ENCODE measurements at places on chromosomes 7 and 10.

DNA sequence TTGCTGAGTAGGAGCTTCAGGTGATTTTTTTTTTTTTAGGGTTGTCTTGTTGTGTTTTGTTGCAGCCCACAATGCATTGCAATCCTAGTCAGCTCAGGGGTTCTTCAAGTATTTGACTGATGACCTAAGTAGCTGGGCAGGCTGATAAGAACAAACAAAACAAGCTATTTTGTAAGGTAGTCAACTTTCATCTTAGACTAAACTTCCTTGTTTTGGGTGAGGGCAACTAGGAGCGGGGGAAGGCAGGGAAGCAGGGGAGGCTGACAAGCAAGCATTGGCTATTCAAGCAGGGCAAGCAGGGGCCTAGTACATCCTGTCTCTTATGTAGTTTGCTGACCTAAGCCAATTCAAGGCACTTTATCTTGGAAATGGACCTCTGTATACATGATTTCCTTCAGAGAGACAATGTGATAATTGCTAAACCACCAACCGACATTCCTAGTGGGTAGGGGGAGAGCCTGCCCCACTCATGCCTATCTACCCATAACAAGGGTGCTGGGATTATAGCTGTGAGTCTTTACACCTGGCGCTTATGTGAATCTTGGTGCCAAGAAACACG is 163.3 kb upstream of the PRKCQ start:
- DNase-seq: no peak

GRCh38 chr7:38506756-38507155 is 124.4 kb downstream of the AMPH start:
- DNase-seq: no peak

DNA sequence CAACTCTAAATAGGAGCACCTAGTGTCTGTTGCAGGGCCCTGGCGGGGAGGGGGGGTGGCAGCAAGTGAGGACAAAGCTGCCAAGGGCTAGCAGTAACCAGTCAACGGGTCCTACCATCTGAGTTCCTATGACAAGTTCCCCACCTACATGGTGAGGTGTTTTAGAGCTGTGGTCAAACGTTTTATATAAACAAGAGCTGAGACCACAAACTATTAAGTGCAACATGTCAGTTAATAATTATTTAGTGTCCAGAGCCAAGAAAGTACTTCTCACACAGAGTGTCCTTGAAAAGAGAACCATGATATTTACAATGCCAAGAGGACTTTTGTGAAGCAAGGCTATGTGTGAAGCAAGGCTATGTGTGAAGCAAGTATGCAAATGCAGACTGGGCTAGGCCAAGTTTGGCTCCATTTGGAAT is 434.7 kb downstream of the TNS3 start:
- DNase-seq: no peak

GRCh38 chr10:127194111-127194510 is 2.3 kb downstream of the INSYN2A start:
- DNase-seq: no peak

- no peak for DNase-seq
Observed at GRCh38 chr10:71939861-71940474, 24.2 kb upstream of the CHST3 start.

DNA sequence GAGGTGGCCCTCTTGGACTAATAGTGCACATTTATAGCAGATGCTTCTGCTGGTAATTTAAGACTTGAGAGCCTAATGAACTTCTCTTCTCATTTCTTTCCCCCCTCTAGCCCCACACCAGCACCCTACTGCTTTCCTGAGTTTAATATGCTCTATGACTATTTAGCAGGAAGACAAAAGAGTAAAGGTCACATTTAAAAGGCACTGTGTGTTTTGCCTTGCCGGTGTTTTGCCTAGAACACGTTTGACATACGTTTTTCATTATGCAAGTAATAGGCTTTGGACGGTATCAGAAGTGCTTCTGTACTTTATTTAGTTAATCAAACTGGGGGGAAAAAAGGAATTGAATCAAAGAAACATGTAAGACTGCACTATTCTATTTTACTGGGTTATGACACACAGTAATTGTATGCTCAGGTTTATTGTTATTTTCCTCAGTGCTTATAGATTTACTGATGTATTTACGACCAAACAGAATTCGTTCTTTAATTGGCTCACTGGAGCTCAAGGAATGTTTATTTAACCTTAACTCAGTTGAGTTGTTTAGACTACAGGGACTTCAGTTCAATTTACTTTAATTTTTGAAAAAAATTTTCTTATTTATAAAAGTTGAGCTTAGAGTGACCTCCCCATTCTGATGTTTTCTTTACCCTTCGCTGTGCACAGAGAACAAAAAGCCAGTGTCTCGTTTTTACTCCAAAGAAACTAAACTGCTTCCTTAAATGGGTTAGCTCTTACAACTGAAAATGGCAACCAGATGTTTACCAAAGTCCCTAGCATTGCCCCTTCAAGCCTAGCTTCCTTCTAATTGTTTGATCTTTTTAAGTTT is 35.4 kb downstream of the CPED1 start:
- DNase-seq: no peak
